ENCODE measurements at places on chromosomes 3 and 15.

GRCh38 chr15:48896869-48897814, 19.2 kb downstream of the EID1 start:
- DNase-seq, result no peak

- DNase-seq, result peak; percentile 83
Measured at GRCh38 chr3:70871909-70872656, 559.6 kb upstream of the MDFIC2 start.

DNA sequence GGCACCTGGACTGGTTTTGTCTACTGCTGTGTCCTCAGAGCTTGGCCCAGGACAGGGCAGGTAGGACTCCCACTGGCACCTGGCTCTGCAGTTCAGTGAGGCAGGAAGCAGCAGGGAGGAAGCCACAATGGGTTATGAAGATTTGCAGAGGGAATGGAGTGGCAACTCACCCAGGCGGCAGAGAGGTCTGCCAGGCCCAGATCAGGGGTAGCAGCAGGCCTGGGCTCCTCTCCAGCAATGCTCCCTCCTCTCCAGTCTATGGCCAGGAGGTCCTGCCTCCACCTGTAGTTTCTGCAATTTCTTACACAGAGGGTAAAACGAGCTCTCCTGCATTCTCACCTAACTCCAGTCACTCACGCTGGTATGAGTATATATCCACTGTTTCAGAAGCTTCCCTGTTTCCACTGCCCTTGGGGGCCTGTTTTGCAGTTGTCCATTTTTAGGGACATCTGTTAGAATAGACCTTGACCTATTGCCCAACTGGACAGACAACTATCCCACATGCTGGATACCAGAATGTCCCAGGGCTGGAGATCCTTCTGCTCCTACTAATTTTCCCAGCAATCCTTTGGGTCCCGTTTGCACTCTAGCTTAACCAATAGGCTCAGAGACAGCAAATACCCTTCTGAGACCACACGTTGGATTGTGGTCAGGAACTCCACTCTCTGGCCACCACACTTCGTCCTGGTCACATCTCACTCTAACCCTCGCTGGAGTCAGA, 35.2 kb downstream of the HMCES start:
- no peak for DNase-seq

DNA sequence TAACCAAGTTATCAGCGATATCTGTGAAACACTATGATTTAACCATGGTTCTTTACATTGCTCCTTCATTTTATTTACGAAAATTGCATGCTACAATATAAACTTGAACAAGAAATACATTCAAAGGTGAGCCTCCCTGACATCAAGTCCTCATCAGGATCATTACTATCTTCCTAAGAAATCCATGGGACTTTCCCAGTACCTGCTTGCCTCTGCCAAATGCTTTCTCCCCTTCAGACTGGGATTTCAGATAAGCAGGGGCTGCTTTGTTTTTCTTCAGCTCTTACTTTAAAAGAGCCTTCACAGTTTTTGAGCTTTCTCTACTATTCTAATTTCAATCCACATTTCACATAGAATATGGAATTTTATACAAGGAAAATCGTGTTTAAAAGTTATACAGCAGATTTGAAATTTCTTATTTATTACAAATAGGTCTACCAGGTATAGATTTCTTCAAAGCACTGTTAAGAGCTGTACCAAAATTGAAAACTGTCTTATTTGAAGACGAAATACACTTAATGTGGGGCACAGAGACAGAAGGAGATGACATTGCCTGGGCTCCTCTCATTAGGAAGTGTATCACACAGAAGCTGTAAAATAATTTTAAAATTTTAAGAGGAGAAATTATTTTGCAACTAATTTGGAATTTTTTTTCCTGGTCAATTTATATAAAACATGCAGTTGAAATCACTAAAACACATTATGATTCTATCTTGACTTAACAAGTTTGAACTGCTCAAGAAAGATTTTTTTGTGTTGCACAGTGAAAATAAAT, 615.0 kb upstream of the AGTR1 start:
- no peak for DNase-seq

DNA sequence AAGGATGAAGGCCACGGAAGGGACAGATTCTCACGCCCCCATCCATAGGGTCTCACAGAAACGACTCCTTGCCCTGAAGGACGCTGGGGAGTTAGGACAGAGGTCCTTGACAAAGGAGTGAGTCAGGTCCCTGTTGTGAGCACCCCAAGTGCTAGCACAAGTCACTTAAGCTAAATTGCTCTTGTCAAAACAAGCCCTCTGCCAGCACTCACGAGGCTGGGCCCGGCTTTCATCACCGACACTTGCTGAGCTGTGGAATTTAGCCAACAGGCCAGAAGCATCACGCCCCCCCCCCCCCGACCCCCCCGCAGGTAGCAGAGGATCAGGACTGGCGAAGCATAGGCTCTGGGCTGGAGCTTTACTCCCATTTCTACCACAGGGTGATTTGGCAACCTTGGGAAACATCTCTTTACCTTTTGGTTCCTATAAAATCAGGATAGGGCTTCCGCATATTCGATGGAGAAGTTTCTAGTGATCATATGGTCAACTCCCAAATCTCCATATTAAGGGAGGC, 75.4 kb downstream of the ADCY5 start:
- no peak for DNase-seq

GRCh38 chr3:89955156-89955555, 847.7 kb downstream of the EPHA3 start:
- no peak for DNase-seq

GRCh38 chr15:85490856-85491255, 110.5 kb downstream of the AKAP13 start:
- no peak for DNase-seq

DNA sequence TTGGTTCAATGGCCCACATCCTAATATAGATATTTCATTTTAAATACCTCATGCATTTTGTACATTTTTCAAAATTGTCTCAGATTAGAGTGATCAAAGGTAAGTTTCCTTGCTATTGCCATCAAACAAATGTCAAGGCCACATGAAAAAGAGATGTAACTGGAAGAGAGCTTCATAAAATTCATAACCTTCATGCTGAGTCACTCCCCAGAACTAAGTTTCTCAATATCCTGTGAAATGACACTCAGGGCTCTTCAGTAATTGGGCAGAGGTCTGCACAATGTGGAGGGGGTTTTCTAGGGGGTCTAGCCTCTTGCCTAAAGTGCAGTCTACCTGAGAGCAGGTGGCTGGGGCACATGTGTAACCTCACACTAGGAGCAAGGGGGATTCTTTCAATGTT, 152.2 kb upstream of the SLC2A2 start:
- DNase-seq, result no peak

- DNase-seq, result peak; percentile 6
Measured at GRCh38 chr3:10703875-10704274, 112.2 kb upstream of the SLC6A11 start.

GRCh38 chr3:140189267-140189666, 254.3 kb downstream of the CLSTN2 start:
- no peak for DNase-seq

- no peak for DNase-seq
Measured at GRCh38 chr3:33665294-33665693, 52.8 kb downstream of the CLASP2 start.

DNA sequence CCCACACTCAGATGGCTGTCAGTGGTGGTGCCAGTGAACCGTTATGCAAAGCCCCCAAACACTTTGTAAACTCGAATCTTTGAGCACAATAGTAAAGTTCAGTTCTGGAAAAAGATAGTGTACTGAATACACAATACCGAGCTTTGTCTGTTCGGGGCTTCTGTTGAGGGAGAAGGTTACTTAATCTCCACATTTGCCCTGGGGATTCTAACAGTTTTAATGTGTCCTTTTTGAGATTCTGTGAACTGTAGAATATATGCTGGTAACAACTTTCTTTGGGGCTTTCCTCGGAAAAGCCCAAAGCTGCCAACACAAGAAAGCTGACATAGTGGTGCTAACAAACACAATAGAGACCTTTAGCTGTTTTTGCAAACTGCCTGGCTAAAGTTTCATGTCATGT, 686.5 kb downstream of the ROBO1 start:
- no peak for DNase-seq

DNA sequence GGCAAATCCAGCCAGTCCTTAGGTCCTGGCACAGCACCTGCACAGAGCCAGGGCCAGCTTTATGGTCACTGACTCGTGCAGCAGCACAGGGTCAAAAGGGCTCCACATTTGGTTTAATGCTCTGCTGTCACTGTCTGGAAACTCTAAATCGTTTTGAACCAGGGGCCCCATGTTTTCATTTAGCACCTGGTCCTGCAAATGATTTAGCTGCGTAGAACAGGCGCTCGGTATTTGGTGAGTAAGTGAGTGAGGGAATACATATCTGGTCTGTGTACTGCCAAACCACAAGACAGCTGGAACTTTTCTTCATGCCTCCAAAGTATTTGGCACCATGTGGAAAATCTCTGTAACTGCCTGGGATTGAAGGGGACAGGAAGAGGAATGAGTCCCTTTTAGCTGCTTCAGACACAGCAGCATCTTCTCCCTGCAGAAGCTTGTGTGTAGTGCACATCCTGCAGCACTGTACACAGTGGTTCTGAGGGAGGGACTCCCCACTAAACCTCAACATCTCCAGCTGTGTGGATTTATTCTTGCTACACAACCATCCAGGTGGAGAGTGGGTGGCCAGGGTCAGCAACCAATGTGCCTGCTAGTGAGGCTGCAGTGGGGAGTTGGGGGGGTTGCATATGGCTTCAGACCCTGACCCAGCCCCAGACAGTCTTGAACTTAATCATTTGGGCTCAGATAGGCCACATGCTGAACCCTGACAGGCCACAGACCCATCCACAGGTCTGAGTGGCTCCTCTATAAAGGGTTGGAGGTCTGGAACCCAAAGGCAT, 1.1 kb downstream of the SH2D7 start:
- DNase-seq, result peak; percentile 77

GRCh38 chr15:48112242-48112641, 8.5 kb upstream of the SLC24A5 start:
- no peak for DNase-seq

DNA sequence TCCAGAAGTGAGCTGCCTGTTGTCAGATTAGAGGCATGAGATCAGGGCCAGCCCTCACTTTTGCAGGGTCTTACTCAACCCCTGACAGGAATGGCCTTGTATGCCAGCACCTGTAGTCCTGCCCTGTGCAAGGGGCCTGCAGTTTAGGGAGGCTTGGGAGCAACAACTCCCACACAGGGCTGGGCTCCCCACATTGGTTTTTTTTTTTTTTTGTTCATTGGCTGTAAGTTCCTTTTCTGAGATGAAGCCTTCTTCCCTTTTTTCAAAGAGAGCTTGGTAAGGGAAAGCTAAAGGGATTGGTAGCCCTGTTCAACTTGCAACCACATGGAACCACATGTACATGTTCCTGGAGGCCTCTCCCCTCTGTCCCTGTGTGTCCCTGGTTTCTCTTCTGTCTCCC, 46.4 kb downstream of the TNFAIP8L3 start:
- DNase-seq, result no peak

DNA sequence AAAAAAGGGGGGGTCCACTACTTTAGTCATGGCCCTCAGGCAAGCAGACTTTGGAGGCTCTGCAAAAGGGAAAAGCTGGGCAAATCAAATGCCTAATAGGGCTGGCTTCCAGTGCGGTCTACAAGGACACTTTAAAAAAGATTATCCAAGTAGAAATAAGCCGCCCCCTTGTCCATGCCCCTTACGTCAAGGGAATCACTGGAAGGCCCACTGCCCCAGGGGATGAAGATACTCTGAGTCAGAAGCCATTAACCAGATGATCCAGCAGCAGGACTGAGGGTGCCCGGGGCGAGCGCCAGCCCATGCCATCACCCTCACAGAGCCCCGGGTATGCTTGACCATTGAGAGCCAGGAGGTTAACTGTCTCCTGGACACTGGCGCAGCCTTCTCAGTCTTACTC, 15.3 kb downstream of the ZMAT3 start:
- no peak for DNase-seq

DNA sequence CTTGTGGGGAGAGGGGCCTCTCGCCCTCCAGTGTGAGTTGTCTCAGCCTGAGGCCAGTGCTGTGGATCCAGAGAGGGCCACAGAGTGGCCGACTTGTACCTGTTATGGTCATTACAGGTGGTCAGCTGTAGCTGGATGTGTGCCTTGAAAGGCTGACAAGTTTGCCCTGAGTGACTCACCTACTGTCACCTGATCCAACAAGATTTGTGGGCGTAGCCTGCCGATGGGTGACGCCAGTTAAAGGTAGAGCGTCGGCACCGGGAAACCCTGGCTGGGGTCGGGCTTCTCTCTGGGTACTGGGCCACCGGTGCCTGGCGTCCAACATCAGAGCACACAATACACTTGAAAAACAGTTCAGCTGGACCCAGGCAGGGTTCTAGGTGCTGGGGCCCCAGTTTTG, 2.8 kb upstream of the ISG20 start:
- no peak for DNase-seq

DNA sequence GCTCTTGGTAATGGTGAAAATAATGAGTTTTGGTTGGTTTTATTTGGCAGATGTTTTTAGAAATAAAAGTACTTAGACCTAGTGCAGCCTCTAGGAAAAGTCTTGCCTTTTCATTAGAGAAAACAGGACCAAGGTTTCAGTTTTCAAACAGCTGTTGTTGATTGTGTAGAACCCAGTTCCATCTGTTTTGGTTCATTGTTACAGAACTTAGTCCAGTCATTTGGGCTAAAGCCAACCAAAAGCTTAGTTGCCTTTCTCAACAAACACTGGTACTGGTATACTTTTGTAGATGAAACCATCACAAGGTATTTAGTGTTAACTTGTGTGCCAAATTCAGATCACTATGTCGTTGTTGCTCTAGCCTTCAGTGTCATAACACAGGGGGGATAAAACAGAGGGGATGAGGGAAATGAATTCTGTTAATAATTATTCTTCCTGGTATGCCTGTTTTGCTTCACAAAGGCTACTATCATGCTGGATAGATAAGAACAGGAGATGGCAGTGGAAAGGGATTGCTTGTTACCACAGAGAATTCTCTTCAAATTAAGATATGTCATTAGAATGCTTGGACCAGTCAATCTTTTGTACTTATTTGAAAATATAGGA, 12.6 kb upstream of the APH1B start:
- DNase-seq, result peak; percentile 29

- no peak for DNase-seq
Measured at GRCh38 chr3:73716418-73716817, 91.7 kb upstream of the PDZRN3 start.

GRCh38 chr3:159560214-159560979, 428.2 kb upstream of the IL12A start:
- no peak for DNase-seq

GRCh38 chr15:45603881-45604280, 16.7 kb downstream of the BLOC1S6 start:
- DNase-seq, result no peak

- no peak for DNase-seq
Measured at GRCh38 chr3:25888892-25889524, 99.1 kb downstream of the OXSM start.

- DNase-seq, result no peak
Measured at GRCh38 chr3:161265916-161266571, 44.9 kb downstream of the NMD3 start.

GRCh38 chr15:93028632-93029213, 60.3 kb downstream of the RGMA start:
- peak; percentile 86 for DNase-seq

DNA sequence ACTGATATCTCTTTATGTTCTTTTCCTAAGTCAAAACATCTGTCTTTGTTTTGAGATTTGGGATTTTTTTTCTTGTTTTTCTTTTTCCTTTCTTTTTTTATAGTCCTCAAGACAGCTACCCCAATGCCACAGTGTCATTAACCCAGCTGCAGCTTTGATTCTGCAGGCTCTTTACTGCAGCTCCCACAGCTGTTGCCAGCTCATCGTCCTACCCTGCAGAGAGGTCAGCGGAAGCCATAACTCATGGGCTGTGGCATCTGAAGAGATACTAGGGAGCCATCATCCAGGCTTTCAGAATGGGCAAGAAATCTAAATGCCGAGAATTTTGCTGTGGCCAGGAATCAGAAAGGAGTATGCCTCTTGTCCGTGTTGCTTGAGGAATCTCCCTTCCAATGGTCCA, 44.3 kb upstream of the SLC24A5 start:
- no peak for DNase-seq
